Stromal cell of bone marrow (primary cell): ENCODE measurements at places on chromosomes 6 and 20.

- DNase-seq, result peak; percentile 22
These were observed 44.6 kb downstream of the ARHGAP40 start for GRCh38 chr20:38645980-38646858.

DNA sequence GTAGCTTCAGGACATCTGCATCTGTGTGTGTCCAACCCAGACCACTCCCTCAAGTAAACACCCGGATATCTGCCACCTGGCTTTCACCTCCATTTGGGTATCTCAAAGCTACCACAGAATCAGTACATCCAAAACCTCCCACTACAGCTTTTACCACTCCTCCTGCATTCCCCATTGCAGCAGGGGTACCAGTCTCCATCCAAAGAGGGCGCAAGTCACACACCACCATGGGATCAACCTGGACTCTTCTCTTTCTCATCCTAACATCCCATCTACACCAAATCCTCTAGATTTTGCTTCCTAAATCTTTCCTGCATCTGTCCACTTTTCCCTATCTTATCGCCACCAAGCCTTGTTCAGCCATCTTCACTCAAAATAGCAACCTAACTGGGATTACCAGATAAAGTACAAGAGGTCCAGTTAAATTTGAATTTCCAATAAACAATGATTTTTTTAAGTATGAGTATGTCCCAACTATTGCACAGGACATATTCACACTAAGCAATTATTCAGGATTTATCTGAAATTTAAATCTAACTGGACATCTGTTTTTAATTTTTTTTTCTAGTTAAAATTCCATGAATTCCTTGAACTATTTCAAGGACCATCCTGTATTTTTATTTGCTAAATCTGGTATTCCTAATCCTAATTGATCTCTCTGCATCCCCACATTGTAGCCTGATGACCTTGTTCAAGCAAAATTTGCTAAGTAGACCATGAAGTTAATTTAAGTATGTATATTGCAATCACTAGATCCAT, 164.3 kb upstream of the MLN start:
- no peak for DNase-seq

GRCh38 chr6:2509711-2510110, 241.0 kb downstream of the MYLK4 start:
- no peak for DNase-seq

GRCh38 chr20:48621376-48622078, 206.3 kb downstream of the PREX1 start:
- DNase-seq, result no peak

DNA sequence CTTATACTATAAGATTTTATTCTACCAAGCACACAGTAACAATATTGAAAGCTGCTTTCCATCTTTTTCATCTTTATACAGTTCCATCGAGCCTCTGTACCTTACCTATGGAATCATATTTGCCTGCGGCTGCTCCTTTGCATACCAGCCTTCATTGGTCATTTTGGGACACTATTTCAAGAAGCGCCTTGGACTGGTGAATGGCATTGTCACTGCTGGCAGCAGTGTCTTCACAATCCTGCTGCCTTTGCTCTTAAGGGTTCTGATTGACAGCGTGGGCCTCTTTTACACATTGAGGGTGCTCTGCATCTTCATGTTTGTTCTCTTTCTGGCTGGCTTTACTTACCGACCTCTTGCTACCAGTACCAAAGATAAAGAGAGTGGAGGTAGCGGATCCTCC, 89.8 kb downstream of the SLC16A10 start:
- DNase-seq, result no peak

- DNase-seq, result no peak
These were observed 231.5 kb upstream of the SUPT3H start for GRCh38 chr6:45609141-45609638.

DNA sequence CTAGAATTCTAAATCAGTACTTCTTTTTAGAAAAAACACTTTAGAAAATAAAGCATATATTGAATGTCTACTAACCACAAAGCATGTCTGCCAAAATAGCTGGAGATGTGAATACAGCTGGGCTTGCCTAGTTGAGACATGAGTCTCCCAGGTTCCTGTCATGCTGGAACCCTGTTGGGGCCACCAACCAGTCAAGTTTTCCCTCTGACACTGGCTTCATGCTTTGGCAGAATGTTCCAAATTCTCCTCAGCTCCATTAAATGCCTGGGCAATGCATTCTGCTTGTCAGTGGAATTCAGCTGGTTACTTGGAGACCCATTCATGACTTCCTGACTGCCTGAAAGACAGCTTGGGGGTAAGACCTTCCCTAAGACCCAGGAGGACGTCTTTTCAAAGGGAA, 87.2 kb downstream of the PRND start:
- DNase-seq, result no peak

GRCh38 chr6:149244105-149244504, 73.4 kb upstream of the TAB2 start:
- no peak for DNase-seq

GRCh38 chr6:10210052-10210451, 204.8 kb downstream of the TFAP2A start:
- DNase-seq, result peak; percentile 28

DNA sequence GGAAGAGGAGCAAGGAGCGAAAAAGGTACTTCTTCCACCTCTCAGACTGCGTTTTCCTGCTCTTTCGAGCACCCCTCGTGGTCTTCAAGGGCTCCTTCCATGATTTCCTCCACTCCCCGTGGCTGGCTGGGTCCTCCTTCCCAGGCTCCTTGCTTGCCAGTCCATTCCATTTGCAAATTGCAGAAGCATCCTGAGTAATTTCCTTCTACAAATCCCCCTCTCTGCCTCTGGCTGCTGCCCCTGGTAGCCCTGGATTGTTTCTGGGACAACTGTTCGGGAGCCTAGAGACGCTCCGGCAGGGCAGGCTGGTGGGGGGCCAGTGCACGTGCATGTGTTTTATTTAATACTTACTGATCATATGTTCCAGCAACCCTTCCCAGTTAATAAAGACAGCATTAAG, 173.1 kb downstream of the ZMYND8 start:
- DNase-seq, result no peak

DNA sequence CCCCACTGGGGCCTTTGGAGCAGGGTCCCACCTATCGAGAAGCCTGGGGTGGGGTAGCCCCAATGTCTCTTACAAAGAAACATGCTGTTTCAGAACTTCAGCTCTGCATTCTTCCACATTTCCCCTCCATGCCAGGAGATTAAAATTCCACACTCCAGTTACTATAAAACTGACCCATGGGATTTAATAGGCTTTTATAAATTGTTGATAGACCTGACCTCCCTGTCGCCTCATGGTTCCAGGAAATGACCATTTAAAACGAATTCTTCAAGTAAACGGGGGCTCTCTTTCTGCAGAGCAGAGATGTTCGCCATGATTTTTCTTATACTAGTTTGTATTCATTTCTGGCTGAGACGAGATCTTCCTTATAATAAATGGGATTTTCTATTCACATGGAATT, 19.3 kb downstream of the RIN2 start:
- DNase-seq, result no peak

GRCh38 chr20:62966212-62967148, 14.0 kb downstream of the SLC17A9 start:
- no peak for DNase-seq

DNA sequence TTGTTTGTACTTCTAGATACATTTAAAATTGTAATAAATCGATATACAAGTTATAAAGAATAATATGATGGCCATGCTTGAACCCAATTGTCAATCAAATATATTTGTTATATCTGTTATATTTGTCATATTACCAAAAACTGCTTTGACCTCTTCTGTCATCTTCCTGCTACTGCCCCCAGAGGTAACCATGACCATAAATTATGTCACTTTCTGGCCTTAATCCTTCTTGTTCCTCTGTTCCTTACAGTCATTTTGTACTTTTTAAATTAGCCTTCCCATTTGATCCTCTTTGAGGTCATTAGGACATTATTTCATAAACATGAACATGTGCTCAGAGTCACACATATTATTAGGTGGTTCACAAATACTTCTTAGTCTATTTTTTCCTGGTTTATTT, 124.7 kb downstream of the HFE start:
- no peak for DNase-seq

DNA sequence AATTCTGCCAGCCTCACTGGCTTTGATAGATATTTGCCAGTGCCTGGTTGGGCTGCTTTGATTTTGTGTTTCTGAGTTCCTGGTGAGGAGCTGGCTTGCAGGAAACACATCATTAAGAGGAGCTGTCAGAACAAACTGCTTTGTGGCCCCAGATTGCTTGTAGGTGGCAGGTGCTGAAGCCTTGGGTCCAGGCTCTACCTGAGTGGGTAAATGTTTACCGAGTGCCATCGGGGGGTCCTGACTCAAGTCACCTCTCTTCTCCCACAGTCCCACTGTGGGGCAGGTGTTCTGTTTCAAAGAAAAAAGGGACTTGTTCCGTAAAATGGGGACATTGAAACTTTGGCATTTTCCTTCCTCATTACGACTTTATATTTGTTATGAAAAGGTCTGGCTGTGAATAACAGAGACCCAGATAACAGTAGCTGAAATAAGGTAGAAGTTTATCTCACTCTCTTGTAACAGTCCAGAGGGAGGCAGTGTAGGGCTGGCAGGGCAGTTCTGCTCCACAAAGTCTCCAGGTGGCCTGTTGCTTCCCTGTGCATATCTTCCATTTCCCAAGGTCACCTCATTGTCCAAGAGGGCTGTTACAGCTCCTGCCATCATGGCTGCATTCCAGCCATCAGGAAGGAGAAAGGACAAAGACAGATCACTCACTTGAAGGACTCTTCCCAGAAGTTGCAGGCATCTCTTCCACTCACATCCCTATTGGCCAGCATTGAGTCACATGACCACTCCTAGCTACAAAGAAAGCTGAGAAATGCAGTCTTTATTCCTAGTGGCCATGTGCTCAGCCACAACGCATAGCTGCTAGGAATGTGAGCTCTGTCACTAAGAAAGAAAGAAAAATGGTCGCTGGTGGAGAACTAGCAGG, 149.9 kb upstream of the KCNG1 start:
- DNase-seq, result no peak

DNA sequence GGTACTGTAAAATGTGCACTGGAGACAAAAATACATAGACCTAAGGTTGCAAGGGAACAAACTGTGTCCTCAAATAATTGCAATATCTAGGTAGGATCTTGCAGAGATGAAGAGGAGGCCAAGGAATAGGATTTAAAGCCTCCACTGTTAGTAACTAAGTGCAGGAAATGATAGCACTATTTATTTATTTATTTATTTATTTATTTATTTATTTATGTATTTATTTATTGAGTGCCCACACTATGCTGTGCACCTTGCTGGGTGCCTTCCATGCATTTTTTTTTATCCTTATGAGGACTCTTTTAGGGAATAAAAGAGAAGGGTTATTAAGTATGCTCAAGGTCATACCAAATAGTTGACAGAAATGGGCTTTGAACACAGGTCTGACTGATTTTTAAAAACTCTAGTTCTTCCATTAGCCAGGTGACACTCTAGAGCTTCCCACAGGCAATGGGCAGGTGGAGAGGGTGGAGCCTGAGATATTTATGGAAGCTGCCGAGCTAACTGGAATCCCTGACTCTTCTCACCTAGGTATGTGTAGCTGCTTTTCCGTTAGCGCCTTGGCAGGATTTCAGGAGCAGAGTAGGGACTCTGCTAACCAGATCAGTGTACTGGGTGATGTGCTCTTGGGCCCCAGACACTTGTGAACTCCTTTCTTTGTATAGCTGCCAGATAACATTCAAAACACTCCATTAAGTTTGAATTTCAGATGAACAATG, 12.8 kb upstream of the NUP153 start:
- DNase-seq, result no peak

- DNase-seq, result peak; percentile 27
These were observed at the start of gene PAQR8 for GRCh38 chr6:52361945-52362442. TSS of gene PAQR8 (plus strand) at chr6:52362151. CDS start at chr6:52403214, 41,063 bp downstream.

- no peak for DNase-seq
These were observed 9.0 kb upstream of the MRPS10 start for GRCh38 chr6:42226645-42227143.

- no peak for DNase-seq
These were observed 171.9 kb upstream of the MAP3K7 start for GRCh38 chr6:90758741-90759140.

DNA sequence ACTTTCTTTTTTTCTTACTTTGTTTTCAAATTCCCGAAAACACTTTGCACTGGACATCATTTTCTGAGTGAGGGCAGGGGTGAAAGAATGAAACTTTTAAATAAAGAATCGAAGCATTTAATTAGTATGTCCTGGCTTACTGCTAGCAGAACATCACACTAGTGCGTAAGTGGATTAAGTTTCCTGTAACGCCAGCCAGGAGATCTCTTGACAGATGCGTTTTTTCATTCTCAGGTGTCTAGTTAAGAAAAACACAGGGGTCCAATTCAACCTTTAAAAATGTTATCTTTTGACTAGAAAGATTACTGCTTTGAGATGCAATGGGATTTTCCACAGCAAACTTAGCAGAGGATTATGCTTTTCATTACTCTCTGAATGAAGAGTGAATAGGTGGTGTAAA, 858.8 kb upstream of the EPHA7 start:
- DNase-seq, result no peak

DNA sequence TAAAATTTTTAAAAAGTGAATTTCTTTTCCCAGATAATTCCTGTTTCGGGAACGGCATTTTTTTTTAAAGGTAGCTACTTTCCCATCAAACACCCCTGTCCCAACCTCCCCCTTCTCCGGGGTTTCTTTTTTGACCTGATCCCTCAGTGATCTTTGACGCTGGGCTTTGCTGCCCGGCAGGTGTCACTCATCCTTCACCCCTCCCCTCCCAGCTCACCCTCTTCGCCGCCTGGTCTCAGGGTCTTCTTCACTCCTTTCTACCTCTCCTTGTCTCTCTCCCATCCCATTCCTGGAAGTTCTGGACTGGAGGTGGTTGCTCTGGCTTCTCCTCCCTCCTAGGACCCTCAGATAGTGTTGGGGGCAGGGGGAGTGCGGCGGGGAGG, 329 bp upstream of the GPR6 start:
- DNase-seq, result no peak

DNA sequence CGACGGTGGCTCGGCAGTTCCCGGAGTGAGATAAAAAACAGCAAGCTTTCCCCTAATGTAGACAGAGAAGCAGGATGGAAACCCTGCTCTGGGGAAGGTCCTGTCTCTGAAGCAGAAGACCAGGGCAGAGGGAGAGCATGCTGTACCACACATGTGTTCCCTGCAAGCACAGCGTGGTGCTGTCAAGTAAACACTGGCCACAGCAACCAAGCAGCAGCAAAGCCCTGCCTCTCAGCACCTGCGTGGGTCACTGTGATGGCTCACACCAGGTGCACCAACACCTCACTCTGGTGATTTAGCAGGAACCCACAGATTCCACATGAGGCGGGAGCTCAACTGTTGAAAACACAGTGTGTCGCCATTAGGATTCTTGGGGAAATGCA, 65.2 kb upstream of the TXNDC5 start:
- DNase-seq, result no peak

DNA sequence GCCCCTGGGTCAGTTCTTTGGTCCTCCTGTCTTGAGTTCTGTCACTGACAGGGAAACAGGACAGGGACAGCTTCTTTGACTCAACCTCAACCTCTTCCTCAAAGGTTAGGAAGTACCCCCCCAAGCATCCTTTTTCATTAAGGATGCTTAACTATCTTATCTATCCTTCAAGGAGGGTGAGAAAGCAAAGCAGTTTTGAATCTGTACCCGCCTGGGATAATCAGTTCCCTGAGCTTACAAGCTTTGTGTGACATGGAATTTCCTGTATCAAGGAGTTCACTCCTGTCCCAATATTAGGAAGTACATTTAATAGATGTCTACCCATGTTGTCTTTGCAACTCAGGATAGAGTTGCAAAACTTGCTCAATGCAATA, 31.1 kb upstream of the PIM1 start:
- DNase-seq, result no peak

- DNase-seq, result no peak
These were observed 2.8 kb downstream of the CCN5 start for GRCh38 chr20:44717986-44718385.

GRCh38 chr20:5996765-5997164, 46.3 kb downstream of the MCM8 start:
- no peak for DNase-seq

- DNase-seq, result no peak
These were observed 26.7 kb downstream of the RALGAPB start for GRCh38 chr20:38499366-38499765.
